Erythroblast (primary cell): ENCODE measurements at places on chromosomes 12 and 14.
A peak's percentile ranks its signal among the peaks of the same experiment; 100 is the strongest.

DNA sequence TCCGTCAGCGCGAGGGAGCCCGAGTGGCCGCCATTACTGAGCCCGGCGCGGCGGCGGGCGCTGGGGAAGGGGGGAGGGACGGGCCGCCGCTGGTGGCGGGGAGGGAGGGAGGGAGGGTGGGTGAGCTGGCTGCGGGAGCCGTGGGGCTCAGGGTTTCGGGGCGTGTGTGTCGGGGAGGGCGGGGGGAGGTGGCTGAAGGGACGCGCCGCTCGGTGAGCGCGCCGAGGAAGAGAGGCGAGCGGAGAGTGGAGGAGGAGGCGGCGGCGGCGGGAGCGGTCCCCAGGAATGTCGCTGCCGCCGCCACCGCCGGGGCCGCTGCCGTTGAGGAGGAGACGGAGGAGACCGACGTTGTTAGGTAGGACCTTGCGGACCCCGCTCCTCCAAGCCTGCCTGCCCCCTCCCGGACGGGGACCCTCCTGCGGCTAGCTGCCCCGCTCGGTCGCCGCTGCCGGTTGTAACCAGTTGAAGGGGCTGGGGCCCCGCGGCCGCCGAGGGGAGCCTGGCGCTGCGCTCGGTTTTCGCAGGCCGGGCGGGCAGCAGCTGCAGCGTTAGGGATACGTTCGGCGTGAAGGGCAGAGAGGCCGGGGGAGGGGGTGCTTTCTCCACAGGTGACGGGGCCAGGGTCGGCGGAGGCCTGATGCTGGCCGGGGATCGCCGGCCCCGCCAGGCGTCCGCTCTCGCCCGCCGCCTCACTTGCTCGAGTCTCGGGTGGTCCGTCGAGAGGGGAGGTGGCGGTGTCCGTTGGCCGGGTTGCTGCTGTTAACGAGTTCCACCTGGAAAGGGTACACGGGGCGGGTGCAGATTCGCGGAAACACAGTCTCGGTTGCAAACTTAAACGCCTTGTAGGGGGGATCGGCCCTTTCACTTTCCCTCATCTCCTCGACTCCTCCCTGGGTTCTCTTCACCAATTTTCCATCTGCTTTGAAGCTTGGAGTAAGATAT is at the start of gene ARHGAP5:
Gene ARHGAP5, plus strand, starts transcription at position 224 of the 942 bp plus-strand sequence. CDS start 13,366 bp downstream, outside the sequence.
- peak; percentile 83 for DNase-seq

DNA sequence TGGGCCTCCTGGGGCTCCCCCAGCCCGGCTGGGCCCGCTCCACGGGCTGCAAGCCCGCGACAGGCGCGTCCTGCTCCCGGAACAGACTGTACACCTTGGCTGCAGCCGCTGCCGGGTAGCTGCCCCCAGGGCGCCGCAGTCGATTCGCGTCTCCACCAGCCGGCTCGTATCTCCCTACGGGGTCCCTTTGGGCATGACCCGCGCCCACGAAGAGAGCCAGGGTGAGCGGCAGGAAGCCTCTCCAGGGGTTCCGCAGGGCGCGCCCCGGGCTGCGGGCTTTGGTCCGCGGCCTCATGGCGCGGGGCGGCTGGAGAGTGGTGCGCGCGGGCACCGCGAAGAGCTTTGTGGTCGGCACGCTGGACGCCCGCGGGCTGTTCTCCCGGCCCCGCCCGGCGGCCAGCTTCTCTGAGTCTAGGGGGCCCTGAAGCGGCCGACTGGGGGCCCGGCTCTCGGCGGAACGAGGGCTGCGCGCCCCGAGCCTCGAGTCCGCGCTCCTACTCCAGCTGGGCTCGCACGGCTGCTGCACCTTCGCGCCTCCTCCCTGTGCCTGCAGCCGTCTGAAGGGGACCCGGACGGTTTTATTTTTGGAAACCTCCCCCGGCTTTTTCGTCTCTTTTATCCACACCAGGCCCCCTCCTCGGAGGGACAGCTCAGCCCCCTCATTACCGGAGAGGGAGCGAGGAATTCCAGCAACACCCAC is at the start of gene LTBP2:
Gene LTBP2, minus strand, starts transcription at position 588 of the 700 bp plus-strand sequence. Its CDS starts 293 bp downstream, at position 295.
- DNase-seq: peak; percentile 27

GRCh38 chr14:56561606-56562005 is 18.0 kb upstream of the TMEM260 start:
- DNase-seq: no peak

DNA sequence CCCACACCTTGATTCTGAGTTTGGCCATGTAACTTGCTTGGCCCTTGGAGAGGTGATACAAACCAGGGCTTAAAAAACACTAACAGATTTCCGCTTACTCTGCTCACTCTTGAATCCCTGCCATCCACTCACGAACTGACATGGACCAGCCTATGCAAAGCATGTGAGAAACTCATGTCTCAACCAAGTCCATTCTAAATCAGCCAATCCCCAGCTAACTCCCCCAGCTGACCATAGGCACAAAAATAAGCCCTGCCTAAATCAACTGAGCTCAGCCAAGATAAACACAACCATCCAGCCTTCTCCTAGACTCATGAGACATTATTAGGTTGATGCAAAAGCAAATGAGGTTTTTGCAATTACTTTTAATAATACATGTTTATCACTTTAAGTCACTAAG is 353.9 kb upstream of the TBX3 start:
- no peak for DNase-seq

DNA sequence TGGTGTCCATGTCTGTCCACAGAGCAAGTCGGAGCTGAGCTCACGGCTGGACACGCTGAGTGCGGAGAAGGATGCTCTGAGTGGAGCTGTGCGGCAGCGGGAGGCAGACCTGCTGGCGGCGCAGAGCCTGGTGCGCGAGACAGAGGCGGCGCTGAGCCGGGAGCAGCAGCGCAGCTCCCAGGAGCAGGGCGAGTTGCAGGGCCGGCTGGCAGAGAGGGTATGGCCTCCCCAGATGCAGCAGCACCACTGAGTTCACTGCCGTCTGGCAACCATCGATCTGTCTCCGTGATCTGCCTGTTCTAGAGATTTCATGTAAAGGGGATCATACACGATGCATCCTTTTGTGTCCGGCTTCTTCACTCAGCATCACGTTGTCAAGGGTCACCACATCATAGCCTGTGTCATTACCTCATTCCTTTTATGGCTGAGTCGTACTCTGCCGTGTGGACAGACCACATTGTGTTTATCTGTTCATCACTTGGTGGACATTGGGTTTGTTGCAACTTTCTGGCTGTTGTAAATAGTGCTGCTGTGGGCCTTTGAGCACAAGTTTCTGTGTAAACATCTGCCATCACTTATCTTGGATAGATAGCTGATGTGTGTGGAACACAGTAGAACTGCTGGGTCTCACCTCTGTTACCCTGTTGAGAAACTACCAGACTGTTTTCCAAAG is 21.9 kb downstream of the HIP1R start:
- no peak for DNase-seq

DNA sequence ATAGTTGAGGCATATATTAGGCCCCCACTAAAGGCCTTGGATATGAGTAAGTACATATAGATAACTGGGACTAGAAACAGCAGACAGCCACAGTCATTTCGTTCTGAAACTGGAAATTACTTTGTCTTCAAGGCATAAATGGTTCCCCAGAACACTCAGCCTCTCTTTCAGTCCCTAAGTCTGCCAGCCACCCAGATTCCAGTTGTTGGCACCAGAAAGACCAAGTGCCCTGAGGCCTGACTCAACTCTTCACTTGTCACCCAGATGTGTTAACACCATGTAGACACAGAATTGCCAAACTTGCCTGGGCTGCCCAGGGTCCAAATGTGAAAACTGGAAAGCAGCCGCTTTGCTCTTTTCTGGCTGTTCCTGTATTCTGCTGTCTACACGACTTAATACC is 3.0 kb upstream of the LGALS3 start:
- DNase-seq: no peak

DNA sequence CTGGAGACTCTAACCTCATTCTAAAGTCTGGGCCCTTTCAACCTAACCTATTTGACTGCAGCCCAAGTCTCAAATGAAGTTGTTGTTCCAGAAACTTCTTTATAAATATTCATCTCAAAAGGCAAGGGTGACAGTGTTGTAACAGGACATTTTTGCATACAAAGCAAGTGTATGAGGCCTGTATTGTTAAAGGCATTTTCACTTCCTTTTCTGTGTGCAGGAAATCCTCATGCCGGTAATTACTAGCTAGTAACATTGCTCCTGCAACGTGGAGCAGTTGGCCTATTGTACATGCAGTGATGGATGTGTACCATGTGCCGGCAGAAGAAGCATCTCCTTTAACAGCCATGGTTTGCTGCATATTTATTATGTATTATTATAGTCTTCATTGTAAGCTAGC is 156.5 kb upstream of the RMST start:
- no peak for DNase-seq

GRCh38 chr12:29552994-29553748 is 55.7 kb upstream of the OVCH1 start:
- no peak for DNase-seq
